Stimulated activated naive CD4-positive, alpha-beta T cell treated with Interleukin-2 at 50 U/mL for 16 hours (primary cell): ENCODE measurements at places on chromosomes 1 and 21.

GRCh38 chr1:116163533-116163932 is 52.3 kb downstream of the MAB21L3 start:
- no peak for DNase-seq

DNA sequence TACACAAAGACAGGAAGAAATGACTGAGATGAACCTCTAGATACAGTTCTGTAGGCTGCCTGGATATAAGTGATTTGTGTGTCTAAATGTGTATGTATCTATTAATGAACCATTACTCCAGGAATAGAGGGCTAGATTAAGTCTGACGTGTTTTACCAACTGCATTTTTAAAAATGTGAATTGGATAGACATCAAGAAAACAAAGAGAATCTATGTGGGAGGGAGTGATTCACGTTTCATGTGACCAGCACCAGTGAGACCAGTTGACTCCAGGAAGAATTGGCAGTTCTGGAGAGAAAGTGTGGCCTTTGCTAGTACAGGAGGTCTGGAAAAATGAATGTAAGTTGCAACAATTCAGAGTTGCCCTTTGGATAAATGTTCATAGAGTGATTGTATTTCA is 53.4 kb upstream of the RGS21 start:
- DNase-seq, result no peak

GRCh38 chr1:165645654-165646366 is 14.8 kb downstream of the MGST3 start:
- DNase-seq, result peak; percentile 9

GRCh38 chr1:223755992-223756775 is 43.8 kb downstream of the CAPN2 start:
- DNase-seq, result no peak

- peak; percentile 69 for DNase-seq
These were observed 516 bp downstream of the RCOR3 start for GRCh38 chr1:211259638-211260126.

GRCh38 chr1:20703124-20703756 is 14.6 kb downstream of the KIF17 start:
- no peak for DNase-seq

- DNase-seq, result no peak
These were observed 105.7 kb upstream of the PPP2R5A start for GRCh38 chr1:212179394-212180076.

GRCh38 chr1:172512591-172512990 is 20.4 kb upstream of the SUCO start:
- no peak for DNase-seq

- no peak for DNase-seq
These were observed 219.6 kb downstream of the PDE4B start for GRCh38 chr1:66012106-66012784.

DNA sequence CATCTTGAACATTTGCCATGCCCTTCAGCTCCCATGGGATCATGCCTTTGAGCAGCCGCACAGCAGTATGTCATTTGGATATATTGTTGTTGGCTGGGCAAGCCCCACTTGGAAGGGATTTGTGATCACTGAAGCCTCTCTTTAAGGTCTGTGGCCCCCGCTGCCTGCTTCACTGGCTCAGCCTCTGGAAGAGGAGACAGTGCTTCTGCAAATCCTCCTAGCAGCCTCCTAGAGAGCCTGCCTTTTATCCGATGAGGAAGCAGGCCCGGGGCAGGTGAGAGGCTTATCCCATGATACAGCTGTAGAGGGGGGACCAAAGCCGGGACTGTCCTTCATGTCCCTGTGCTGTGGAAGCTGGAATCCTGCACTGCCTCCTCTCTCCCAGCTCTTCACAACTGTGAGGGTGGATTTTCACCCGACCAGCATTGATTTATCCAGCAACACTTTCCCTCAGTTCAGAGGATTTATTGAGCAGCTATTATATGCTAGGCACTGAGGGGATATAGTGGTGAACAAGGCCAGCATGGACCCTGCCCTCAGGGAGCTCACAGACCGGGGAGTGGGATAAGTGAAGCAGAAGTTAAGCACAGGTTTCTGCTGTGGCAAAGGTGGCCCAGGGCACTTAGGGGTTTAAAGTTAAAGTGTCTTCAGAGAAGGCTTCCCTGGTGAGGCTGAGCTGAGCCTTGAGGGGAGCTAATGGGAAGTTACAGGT is 3.9 kb downstream of the TMEM61 start:
- no peak for DNase-seq

DNA sequence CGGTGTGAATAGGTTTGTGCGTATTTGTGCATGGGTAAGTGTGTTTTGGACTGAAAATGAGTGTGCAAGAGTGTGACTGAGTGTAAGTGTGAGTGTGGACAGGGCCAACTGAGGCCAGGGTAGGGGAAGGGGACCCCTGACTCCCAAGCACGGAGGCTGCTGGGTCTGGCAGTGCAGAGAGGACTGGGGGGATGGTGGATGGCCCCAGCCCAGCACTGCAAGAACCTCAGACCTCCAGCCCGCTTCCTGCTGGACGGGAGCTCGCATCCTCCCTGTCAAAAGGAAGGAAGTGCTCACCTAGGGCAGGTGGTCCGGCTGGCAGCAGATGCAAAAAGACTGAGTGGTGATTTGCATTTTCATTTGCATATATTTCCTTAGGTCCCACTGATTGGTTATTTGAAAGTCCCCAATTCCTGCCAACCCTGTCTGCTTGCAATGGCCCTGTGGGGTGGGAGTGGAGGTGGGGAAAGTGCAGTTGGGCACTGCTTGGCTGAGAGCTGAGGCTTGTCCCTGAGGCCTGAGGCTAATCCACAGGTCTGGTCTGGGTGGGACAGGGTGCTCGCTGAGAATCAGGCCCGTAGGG is 42.8 kb upstream of the CASZ1 start:
- no peak for DNase-seq

- no peak for DNase-seq
These were observed 9.4 kb downstream of the POFUT2 start for GRCh38 chr21:45278156-45278911.

DNA sequence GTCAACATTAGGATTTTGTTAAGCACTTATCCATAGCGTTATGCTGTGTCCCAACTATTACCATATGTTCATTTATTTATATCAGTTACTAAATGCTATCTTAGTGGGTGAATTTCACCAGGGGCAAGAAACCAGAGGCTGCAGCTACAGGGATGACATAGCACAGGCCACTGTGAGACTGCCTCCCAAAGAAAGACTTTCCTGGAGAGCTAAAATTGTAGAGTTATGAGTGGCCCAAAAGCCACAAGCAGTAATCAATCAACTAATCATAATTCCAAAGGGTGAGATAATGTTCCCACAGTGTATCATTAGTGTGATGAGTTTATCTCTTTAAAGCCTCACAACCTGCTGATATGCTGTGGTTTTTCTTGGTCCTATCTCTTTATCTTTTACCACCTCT is 3.8 kb upstream of the TGFB2 start:
- no peak for DNase-seq

GRCh38 chr1:209505044-209505443 is 78.5 kb upstream of the CAMK1G start:
- no peak for DNase-seq
